Amygdala (tissue), 56 donors: ENCODE measurements at places on chromosomes 2 and 18.
A peak's percentile ranks its signal among the peaks of the same experiment; 100 is the strongest.

DNA sequence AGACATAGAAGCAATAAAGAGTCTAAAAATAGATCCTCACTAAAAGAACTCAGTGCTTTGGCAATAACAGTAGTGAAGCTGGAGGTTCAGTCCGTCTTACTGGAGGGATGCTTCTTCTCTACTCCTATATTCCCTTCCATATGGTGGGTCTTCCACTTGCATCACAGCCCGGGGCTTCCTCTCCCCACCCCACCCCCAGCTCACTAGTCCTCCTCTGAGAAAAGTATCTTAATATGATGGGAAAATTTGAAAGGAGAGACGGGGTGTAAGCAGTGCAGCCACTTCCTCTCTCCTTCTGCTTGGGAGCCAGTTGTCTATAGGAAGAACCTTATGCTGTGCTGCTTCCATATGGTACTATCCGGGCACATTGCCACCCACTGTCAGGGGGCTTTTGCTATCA, 57.2 kb upstream of the SPOPL start:
- no peak for DNase-seq

DNA sequence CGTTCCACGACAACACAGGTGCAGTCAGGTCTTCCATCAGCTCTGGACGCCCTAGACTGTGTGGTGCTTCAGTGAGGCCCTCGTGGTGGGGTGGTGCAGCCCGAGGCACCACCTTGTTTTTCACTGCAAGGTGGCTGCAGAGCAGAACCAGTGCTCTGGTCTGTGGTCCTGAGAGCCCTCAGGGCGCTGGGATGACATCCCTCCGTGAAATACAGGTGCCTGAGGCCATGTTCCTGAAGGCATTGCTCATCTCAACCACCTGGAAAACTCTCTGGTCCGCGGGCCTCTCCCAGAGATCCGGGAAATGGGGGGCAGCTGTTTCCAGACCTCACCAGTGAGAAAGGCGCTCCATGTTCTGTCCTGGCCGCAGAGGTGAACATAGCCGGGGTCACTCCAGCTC, 119.2 kb downstream of the ACOXL start:
- no peak for DNase-seq

DNA sequence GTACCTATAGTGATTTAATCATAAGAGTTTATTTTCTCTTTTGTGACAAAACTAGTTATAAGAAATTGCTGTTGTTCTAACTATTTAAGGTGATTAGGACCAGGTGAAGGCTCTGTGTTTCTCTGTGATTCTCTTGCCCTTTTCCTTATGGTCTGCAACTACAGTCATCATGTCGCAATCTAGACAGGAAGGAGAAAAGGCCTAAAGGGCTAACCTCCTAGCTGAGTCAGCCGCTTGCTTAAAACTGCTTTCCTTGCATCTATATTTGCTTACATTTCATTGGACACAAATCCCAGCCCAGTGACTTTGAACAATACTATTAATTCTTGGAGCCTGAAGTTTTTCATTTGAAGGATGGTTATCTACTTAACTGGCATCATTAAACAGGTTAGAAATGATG, 93.1 kb downstream of the PIK3C3 start:
- no peak for DNase-seq

GRCh38 chr2:54704688-54705605, 18.5 kb upstream of the EML6 start:
- no peak for DNase-seq

- no peak for DNase-seq
These were observed 2.6 kb downstream of the CYB5A start for GRCh38 chr18:74289137-74289536.

DNA sequence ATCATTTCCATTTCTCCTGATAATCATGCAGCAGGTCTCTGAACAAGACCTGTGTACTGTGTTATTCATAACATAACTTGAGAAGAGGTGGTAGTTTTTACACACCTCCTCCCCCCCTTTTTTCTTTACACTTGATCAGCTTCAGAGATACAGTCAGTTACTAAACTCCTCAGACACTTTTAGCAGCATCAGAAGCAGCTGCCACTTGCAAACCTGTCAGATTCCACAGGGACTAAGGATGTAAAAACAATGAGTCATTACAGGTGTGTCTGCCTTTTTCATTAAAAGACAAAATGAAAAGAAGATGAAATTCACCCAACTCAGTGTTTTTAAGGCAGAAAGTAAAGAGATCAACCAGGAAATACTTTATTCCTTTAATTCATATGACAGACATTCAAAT, 254.0 kb downstream of the NRXN1 start:
- DNase-seq: no peak

DNA sequence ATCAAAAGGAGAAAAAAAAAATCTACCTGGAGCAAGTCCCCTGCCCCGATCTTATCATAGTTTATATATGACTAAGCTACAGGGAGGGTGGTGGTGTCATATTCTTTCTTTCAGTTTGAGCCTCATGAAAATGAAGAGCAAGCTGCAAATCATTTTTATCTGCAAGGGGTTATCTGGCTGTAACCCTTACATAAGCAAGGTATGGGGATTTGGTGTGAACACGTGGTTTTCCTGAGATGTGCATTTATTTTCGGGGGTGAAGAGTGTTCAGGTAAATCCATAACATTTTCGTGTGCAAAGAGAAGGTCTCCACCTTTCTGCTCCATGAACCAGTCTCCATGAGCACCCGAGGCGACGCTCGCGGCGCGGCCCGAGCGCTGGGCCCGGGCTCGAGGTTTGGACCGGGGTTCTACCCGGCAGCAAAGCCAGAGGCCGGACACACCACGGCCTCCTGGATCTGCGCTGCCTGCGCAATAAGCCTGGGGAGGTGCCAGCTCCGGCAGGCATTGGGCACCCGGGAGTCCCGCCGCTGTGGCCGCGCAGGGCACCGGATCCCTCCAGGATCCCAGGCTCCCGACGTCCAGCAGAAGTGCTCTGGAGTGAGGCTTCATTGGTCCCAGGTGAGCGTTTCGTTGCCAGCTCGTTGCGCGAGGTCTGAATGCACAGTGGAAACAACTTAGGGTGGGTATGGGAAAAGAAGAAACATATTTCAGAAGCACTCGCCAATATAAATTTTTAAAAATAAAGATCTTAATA, 36.1 kb upstream of the GPD2 start:
- peak; percentile 82 for DNase-seq

DNA sequence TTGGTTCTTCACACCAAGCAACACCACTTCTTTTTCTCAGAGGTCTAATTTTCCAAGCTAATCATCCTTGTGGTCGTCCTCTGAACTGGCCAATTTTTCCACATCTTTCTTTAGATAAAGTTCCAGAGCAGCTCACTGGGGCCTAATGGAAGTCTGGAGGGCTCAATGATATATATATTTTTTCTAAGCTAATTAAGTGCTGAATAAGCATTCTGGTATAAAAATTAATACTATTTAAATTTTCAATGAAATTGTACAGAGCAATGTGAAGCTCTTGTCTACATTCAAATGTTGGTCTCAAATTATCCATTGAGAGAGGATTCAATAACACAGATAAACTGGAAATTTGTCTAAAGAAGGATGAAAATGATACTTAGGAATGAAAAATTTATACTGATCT, 866.6 kb downstream of the ERBB4 start:
- no peak for DNase-seq

DNA sequence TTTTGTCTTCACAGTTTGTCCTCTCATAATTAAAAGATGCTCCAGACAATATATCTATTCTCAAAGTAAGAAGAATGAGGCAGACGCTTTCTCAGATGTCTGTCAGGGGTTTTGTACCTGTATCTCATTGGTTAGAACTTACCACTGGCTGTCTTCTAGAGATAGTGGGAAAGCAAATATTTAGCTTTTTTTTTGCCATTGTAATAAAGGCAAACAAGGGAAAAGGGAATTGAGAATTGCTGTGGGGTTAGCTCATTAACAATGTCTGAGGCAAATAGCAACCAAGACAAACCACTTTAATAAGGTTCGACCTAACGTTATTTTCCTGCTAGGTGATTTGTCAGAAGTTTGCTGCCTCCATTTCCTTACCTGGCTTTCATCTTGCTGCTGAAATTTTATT, 30.0 kb downstream of the ZNF638 start:
- no peak for DNase-seq

GRCh38 chr18:13382366-13382953, 163.9 kb downstream of the LDLRAD4 start:
- no peak for DNase-seq

- DNase-seq: no peak
These were observed 38.5 kb downstream of the NPC1 start for GRCh38 chr18:23547846-23548245.

GRCh38 chr2:25232248-25232825, 64.0 kb upstream of the POMC start:
- no peak for DNase-seq

- peak; percentile 2 for DNase-seq
These were observed 83.6 kb downstream of the TRABD2A start for GRCh38 chr2:84797271-84797670.

DNA sequence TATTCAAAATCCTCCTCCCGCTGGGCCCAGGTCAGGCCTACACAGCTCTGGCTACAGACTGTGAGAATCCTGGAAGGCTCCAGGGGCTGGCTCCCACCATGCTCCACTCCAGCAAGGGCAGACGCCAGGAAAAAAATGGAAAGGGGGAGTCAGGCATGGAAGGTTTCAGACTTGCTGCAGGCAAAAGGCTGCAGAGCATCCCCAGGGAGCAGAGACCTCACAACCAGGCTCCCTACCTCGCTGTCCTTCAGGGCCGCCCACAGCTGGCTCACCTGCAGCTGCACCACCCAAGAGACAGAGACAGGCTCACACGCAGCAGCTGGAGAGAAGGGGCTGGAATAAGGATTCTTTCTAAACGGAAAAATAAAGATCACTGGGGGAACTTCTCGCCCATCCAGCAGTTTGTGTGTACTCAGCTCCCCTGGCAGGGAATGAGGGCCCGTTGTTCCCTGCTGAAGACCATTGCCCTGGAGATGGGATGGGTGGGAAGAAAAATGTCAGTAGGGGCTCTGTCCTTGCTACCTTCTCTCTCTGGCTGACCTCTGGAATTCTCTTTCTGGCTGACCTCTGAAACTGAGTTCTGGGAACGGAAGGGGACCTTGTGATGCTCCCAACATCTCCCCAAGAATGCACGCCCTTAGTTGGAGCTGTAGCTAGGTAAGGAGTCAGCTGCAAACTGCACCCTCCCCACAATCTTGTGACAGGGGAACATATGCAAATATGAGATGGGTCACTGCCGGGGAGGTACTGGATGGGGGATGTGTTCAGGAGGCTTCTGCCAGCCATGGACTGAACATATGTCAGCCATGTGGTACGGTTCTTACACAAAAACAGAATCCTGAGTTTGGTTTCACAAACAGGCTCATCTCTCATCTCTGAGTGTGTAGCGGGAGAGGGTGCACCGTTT, 34.5 kb downstream of the BCL2 start:
- no peak for DNase-seq

GRCh38 chr2:17752246-17752645, 1.4 kb downstream of the SMC6 start:
- no peak for DNase-seq

DNA sequence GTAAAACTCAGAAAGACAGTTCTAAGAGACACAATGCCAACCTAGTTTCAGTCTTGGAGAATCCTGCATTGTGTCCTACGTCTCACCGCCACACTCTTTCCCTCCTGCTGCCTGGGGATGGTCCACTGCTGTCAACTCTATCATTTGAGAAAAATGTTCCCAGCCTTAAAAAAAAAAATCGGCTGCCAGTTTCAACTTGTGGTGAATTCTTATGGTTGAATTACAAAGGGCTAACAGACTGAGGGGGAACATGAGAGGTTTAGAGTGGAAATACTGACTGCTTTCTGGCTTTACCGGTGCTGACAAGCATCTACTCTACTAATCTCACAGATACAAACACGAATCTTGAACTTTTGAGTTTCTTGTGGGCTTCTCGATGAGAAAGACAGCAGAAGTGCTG, 74.0 kb downstream of the NAB1 start:
- DNase-seq: no peak

DNA sequence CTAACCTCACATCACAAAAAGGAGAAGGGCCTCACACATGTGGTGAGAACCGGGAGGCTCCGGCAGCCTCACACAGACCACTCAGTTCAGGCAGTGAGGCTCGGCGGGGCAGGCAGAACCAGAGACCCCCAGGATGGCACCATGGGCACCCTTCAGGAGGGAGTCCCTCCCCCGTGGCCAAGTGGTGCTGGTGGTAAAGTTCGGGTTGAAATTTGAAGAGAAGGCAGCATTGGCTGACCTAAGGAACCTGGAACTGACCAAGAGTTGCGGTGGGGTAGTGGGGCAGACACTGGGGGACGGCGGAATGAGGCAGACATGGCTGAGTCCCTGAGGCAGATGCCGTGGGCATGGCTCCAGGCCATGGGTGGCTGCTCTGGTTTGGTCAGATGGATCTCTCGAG, 239.3 kb upstream of the MYT1L start:
- no peak for DNase-seq

- no peak for DNase-seq
These were observed 242.4 kb downstream of the KLHL29 start for GRCh38 chr2:23627236-23628009.

DNA sequence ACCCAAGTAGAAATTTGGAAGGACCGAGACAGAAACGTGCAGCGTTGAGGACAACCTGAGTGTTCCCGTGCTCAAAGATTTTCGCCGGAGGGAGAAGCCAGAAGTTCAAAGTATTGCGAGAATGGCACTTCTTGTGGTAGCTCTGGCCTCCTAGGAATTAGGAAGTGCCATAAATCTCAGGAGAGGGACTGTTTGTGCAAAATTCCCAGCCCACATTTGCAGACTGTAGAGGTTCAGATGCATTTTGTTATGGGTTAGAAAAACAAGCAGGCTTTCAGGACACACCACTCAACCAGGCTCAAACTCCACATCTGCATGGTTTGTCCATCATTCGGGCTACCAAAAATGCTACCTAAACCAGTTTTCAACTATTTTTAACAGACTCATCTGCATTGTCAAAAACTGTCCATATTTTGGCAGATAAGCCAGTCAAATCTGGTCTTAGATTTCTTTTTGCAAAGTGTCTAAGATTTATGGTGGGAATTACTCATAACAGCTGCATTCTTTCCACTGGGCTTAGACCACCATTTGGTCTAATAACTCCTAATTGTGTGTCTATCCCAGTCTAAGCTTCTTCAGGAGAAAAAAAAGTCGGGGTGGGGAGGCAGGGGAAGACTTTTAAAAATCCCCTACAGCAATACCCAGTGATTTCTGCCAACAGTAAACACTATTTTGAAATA, 422.9 kb downstream of the ARHGAP15 start:
- no peak for DNase-seq

DNA sequence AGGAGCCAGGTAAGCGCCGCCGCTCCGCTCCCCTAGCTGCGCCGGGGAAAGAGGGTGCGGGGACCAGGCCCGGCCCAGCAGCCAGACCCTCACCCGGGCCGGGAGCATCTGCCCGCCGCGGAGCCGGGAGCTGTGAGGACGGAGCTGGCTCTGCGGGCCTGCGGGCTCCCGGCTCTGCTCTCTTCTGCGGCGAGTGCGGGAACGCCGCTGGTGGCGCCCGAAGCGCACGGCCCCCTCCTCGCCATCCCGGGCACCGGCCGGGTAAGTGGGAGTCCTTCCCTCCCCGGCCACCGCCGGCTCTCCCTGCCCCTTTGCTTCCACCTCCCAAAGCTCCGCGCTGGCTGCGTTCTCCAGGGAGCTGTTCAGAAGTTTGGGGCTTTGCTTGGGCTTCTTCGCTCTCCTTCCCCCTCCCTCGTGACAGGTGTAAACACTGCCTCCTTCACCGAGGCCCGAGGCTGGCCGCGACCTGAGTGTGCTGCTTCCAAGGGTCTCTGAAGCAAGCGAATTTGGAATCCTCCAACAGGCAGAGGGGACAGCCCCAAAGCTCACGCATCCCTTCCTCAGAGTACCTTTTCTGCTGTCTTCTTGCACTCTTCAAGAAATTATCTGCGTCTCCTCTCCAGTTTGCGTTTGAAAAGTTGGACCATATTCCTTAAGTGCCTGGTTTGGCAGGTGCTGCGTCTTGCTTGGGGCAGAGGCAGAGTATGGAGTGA, 632 bp downstream of the AFTPH start:
- DNase-seq: peak; percentile 46

GRCh38 chr18:48548921-48549320, 10.1 kb downstream of the CTIF start:
- DNase-seq: no peak
